ENCODE measurements at places on chromosomes 5 and 9.

DNA sequence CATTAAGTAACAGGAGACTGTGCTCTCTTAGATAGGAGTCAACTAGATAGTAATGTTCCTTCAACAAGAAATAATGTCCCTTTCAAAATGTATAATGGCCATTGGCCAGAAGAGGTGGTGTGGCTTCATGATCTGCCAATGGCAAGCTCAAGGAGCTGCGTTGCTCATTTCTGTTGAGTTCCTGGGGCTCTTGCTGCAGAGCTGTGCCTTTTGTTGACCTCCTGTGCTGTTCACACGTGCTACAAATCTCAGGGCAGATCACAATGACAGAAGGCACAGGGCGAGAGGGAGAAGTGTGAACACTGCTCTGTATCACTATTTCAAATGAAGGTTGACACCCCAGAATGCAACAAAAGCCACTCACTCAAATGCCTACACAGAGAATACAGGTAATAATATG, 16.0 kb upstream of the TBC1D2 start:
- no peak for DNase-seq

DNA sequence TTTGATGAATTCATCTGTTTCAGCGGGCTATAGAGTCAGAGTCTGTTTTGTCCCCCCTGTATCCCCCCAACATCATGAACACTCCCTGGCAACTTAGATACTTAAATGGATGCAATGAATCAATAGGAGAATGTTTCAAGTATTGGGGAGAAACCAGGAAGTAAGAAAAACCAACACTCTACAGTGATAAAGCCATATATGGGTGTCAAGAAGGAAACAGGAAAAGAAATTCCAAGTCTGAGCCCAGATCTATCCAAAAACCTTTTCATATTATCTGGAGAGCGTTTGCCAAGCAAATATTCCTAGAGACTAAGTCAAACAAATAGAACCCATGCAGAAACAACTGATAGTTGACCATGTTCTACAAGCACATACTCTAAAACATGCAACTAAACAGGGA, 2.3 kb upstream of the GNAQ start:
- no peak for DNase-seq

GRCh38 chr5:158563760-158564390, 535.8 kb downstream of the EBF1 start:
- DNase-seq, result no peak

GRCh38 chr5:151682751-151683331, 3.9 kb downstream of the SPARC start:
- DNase-seq, result no peak

DNA sequence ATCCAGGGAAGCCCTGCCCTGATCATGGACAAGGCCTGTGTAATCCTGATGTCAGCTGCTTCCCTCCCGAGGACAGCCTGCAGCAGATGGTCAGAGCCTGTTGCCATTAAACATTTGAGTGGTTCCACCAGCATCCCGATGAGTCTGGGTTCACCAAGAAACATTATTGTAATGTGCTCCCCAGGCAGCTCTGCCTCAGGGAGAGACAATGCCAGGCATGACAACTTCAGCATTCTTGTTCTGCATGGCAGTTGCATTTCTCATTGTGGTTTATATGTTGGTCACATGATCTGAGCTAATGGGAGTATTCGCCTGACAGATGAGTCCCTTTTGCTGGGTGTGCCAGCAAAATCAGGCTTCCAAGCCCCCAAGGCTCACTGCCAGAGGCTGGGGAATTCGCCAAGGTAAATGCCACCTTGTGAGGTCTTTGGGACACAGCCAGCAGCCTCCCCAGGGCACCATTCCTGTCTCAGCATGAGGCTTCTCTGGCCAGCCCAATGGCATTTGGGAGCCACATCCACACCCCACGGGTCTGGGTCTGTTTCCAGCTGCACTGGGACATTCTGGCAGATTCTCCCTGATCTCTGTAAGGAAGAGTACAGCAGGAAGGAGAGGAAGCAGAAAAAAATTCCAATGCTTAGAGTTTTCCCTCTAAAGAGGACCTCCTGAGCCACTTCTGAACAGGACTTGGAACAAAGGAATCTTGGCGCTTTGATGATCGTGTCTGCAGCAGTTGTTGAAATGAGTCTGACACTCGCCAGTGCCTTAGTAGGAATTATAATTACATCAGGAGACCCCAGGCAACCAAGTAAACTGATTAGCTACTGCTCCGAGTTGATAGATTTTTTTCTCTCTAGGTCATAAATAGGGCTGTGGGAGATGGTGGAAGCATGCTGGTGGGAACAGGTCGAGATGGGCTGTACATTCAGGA, 18.7 kb downstream of the KCNIP1 start:
- DNase-seq, result no peak

GRCh38 chr9:5843794-5844471, 11.0 kb upstream of the ERMP1 start:
- DNase-seq, result no peak

DNA sequence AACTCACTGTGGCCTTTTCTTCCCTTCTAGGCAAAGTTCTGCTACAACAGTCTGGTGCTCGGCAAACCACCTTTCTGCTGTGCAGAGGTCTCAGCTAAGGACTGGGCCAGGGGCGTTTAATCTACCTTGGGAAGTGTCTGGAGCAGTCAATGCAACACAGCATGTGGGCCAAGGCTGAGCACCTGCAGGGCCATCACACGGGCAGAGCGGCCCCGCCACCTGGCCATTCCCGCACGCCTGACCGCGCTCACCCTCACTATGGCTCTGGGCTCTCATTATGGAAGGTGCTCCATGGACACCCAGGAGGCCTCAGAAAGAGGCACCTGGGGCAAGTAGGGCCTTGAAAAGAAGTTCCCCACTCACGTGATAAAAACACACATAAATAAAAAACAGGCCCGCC, 65.7 kb upstream of the TBC1D9B start:
- no peak for DNase-seq

DNA sequence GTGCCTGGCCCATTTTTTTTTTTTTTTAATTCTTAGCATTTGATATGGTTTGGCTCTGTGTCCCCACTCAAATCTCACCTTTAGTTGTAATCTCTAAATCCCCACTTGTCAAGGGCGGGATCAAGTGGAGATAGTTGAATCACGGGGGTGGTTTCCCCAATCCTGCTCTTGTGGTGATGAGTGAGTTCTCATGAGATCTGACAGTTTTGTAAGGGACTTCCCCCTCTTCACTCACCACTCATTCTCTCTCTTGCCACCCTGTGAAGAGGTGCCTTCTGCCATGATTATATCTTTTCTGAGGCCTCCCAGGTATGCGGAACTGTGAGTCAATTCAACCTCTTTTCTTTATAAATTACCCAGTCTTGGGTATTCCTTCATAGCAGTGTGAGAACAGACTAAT, 27.2 kb downstream of the NDUFAF2 start:
- DNase-seq, result no peak

DNA sequence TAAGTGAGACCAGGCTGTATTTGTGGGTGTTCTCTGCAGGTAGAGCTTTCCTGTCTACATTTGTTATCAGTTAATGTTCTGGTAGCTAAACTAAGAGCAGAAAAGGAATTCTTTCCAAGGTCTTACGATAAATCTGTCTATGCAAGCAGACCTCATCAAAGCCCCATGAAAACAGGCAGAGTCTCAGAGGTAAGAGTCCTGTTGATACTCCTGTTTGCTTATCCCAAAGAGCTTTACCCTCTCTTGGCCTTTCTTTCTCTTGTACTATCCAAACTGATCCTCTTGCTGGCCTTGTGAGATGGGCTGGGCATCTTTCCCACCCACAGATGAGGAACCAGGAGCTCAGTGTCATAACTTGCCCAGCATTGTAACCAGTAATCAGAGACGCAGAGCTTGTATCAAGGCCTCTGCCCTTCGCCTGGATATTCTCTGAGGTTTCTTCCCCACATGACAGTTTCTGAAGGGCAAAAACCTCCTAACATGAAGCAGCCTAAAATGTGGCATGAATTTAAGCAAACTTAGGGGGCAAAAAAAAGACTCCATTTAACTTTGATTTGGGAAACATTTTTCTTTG, 33.5 kb downstream of the PRKACG start:
- DNase-seq, result no peak

- peak; percentile 72 for DNase-seq
Measured at GRCh38 chr5:402615-403359, 40.2 kb upstream of the EXOC3 start.

DNA sequence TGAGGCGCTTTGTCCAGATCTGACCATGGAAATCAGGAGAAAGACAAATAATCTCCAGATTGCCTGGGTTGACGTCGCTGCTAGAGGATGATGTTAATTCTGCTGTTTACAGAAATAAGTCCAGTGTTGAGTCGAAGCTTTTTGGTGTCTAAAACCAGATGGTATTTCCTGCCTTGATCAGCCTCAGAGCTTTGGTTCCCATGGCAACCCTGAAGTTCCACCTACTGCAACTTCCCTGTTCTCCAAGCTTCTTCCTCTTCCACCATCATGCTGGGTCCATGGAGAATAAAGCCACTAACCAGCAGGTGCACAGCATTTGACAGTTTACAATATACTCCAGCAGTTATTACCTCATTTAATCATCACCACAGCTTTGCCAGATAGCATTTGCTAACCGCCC, 18.0 kb upstream of the GABBR2 start:
- DNase-seq, result peak; percentile 2

DNA sequence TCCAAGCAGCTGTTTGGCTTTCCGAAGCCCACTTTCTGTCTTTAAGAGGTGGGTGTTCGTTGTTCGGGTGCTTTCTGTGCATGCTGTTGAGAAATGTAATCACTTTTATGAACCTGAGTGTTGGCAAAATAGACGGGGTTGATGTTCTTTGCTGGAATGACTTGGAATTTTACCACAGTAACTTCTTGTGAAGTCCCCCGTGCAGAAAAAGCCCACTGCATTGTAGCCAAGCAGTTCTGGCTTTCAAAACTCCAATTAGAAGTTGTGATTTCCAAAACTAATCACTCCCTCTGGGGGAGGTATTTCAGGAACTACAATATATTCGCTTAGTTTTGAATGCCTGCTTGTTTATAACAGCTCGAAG, 111.1 kb downstream of the PAM start:
- DNase-seq, result peak; percentile 4

GRCh38 chr5:13248253-13248652, 696.2 kb downstream of the DNAH5 start:
- no peak for DNase-seq

DNA sequence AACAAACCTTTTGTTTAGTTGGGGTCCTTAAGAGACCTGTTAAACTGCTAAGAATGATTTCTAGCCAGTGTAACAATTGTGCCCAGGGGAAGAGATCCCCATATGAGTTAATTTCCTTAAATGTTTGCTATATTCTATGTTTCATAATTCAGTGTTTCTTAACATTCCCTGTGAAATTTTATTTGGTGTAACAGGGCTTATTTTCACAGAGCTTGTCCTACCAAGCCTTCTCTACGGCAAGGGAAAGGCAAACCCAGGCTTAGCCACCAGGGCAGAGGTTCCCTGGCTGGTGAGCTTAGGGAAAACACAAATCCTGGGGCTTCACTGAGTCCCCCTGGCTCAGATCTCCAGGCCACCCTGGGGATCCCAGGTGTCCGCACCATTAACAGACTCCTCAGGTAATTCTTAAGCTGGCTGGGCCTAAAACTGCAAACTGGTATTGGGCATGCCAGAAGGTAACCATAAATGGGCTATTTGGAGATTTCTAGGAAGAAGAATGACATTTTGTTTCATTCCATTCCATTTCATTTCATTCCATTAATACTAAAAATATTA, 17.0 kb upstream of the LCP2 start:
- no peak for DNase-seq

GRCh38 chr5:164650427-164650826, 1145.0 kb downstream of the MAT2B start:
- no peak for DNase-seq

DNA sequence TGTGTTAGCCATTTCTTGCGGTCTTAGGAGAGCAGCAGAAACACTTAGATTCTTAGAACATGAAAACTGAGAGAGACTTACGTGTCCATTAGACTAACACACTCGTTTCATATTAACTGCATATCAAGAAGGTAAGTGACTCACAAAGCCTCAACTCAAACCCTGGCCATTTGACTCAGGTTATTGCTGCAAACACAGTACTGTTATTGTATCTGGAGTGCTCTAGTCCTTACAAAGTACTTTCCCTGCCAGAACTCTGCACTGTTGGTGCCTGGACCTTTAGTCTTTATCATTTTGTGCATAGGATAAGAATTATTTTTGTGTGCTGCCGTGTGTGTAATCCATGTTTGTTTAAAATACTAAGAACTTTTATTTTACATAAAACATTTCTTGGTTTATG, 155.7 kb downstream of the FBXL7 start:
- no peak for DNase-seq

DNA sequence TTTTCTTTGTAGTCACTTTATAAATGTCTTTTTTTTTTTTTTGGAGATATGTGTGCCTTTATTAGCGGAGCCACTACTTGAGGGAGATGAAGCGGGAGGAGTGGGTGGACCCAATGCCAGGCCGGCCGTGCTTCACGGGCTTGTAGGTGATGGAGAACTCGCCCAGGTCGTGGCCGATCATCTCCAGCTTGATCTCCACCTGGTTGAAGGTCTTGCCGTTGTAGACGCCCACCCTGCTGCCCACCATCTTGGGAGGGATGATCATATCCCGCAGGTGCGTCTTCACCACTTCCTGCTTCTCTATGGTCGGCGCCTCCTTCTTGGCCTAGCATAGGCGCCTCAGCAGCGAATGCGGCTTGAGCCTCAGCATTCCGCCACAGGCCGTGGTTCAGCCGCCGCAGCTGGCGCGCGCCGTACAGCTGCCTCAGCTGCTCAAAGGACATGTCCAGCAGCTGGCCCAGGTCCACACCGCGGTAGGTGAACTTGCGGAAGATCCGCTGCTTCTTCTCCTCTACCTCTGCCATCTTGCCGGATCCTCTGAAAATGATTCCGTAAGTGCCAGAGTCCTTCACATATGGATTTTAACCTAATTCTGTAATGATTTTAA, 1095.6 kb downstream of the MAT2B start:
- DNase-seq, result no peak

DNA sequence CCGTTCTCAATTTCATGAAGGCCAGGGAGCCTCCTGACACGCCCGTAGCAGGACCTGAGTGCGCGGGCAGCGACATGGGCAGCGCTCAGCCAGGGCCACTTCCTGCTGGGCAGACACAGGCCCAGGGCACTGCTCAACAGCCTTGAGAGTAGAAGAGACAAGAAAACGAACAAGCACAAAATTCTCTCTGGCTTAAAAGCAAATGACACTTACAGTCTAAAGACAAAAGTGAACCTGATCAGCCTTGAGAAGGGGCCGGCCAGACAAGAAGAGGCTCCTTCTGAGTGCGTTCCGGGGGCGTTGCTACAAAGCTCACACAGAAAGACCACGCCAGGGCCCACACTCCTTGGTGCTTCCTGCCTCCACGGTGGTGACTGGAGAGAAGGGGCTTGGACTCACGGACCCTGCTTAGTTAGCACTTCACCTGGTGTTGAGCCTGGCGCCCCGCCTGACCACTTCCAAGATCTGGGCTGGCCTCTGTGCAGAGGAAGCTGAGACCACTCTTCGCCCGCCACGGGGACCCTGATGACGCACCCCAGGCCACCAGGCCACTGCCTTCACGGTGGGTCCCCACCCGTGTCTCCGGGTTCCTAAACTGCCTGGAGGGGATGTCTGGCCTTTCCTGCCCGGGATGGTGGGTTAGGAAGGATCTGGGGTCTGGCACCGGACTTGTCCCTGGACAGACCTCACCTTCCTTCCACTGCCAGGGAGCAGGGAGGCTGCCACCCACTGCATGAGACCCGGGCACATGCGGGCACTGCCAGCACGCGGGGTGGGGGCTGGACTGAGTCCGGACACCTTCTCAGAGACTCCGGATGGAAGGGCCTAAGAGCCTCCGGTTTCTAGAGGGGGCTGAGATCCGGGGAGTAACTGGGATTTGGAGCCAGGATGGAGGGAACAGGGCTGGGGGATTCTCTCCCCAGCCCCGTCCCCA, 1.3 kb downstream of the SLC12A7 start:
- DNase-seq, result no peak
